ENCODE measurements at places on chromosomes 12 and 14.

GRCh38 chr14:101947577-101947903 lies 16.8 kb upstream of the DYNC1H1 start:
- no peak for DNase-seq

DNA sequence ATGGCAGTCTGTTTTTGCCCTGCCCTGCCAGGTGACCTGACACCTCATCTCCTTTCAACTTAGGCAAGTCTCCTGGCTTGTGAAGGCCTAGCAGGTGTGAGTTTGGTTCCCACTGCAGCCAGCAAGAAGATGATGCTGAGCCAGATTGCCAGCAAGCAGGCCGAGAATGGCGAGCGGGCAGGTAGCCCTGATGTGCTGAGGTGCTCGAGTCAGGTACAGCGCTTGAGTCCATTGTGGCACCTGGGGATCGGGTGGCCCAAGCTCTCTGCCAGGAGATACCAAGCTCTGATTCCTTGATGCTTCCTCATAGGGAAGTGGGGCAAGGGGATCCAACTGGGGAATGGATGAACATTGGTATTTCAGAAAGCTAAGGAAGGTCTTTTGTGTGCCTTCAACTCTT lies 4.1 kb upstream of the CSAD start:
- no peak for DNase-seq

- peak; percentile 56 for DNase-seq
Measured at GRCh38 chr14:72420749-72421474, 473.0 kb downstream of the DPF3 start.

GRCh38 chr14:38065106-38065762 lies 142.5 kb upstream of the SSTR1 start:
- no peak for DNase-seq

DNA sequence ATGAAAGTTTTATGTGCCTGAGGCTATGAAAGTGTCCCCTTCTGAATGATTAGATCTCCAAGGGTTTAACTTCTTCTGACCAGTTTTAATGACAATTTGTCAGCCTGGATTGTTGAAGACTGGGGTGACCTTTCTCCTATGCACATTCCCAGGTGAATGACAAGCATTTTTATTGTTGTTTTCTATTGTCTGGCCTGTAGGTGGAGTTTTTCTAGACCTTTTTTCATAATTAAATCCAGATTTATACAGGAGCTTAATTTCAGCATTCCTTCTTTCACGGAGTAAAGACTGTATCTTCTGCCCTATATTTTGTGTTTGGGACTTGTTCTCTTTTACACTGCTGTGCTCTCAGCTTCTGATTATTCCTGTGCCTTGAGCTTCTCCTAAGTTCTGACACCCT lies 125.0 kb upstream of the FAR2 start:
- no peak for DNase-seq

DNA sequence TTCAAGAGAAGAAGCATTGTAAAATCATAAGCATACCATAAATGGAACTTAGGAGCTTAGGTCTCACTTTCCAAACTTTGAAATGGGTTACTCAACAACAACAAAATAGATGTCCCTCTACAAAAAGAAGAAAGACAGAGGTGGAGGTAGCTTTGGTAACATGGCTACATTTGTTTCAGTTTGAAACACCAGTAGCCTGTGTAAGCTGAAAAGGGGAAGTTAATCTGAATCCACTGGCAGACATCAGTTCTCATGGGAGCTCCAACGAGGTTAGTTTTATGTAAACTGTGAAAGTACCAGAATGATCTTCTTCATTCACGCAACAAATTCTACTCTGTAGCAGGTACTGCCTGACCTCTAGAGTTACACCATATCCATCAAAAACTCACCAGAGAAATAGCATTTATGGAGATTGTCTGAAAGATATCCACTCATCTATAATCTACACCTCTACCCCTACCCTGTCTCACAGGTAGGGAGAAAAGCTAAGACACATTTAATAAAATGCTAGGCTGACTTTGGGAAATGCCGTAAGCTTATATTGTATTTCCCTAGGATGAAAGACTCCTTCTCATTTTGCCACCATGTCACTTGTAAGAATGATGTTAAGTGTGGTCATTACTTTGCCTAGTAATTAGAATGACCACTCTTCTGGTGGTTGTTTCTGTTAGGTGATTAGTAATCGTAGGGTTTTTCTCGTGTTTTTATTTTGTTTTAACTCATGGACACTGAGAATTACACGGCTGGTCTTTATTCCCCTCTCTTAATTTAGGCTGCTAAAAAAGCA lies 224.1 kb downstream of the ASCL1 start:
- DNase-seq: no peak

GRCh38 chr14:97095269-97095668 lies 298.1 kb downstream of the VRK1 start:
- DNase-seq: no peak

DNA sequence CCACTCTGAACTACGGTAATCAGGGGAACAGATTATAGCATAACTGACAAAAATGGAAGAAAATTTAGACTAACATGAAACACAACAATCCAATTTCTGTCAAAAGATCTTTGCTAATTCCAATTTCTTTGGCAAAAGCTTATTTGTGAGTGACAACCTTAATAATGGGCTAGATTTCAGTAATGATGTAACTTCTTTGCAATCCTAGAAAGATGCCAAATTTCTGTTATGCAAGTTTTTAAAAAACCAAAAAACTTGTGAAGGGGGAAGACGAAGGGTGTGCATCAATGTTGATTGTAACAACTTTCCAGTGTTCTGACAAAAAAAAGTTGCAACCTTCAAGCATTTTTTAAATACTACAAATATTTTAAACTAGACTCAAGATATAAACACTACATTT lies 59.9 kb downstream of the DICER1 start:
- no peak for DNase-seq
